Activated T-helper 1 cell treated with anti-CD3 and anti-CD28 coated beads, Interleukin-12 subunit alpha, Interleukin-12 subunit beta, Interleukin-2, Interleukin-4 antibody, amounts not matched to agents 30 ng/mL and 10 ng/mL and 1 ng/mL, durations not matched to agents 14 hours and 24 hours and 36 hours (primary cell): ENCODE measurements at places on chromosomes 16 and 17. TPM values are rescaled to one million over a fixed set of nuclear protein-coding genes. Genes with fewer than 3 reads are reported as not detected.

DNA sequence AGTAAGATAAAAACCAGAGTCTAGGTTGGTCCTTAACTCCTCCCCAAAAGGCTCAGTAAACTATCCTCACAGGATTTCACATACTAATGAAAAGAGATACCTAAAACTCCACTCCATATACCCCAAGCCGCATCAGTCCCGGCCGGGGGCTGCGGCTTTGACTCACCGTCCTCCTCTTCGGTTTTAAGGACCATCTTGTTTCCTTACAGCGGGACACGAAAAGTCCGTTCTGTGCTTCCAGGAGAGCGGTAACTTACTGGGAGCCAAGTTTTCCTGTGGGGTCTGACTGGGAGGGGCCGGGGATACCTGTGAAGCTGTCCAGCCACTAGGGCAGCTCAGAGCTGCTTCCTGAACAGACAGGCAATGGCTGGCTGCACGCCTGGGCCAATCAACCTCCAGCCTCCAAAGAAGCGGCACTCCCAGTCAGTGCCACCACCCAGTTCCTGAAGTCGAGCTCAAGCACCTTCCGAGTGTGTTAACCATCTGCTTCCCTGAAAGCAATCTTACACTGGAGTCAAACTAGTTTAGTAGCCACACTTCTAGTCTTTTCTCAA lies 45.5 kb downstream of the CYTH1 start:
- peak; percentile 62 for DNase-seq

GRCh38 chr16:71387045-71387871 lies 28.7 kb downstream of the CALB2 start:
- no peak for DNase-seq

- DNase-seq: no peak
These were observed 55.8 kb downstream of the MYH13 start for GRCh38 chr17:10316801-10317542.

DNA sequence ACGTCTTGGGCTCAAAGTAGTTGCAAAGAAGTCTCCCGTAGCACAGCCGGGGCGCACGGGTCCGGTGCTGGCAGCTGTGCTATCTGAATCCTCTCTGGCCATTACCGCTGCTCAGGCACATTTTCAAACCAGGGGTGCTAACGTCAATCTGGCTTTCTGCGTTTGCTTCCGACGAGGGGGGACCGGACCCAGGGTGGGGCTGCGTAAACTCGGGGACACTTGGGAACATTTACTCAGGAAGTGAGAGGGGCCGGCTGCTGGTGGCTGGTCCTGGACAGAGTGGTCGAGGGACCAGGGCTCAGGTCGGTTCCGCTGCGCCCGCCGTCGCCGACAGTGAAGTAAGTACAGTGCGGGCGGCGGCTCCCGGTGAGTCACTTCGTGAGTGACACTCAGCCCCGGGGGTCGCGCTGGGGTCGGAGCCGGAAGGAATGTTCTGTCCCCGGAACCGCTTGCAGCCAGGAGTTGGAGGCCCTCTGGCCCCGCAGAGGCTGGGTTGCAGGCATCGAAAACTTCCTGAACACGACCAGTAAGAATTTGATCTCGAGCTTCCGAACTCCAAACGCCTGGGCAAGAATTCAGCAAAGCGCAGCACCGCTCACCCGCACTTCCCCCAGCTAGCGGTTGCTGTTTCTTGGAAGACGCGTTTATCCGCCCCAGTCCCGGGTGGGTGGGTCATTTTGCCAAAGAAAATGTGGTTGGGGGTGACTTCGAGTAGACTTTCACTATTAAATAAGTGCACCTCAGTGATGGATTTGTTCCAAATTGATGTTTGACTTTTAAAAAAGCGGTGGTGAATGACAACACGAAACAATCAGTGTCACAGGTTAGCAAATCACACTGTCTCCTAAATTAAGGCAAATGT lies 1.4 kb upstream of the HS3ST3B1 start:
- peak; percentile 38 for DNase-seq

DNA sequence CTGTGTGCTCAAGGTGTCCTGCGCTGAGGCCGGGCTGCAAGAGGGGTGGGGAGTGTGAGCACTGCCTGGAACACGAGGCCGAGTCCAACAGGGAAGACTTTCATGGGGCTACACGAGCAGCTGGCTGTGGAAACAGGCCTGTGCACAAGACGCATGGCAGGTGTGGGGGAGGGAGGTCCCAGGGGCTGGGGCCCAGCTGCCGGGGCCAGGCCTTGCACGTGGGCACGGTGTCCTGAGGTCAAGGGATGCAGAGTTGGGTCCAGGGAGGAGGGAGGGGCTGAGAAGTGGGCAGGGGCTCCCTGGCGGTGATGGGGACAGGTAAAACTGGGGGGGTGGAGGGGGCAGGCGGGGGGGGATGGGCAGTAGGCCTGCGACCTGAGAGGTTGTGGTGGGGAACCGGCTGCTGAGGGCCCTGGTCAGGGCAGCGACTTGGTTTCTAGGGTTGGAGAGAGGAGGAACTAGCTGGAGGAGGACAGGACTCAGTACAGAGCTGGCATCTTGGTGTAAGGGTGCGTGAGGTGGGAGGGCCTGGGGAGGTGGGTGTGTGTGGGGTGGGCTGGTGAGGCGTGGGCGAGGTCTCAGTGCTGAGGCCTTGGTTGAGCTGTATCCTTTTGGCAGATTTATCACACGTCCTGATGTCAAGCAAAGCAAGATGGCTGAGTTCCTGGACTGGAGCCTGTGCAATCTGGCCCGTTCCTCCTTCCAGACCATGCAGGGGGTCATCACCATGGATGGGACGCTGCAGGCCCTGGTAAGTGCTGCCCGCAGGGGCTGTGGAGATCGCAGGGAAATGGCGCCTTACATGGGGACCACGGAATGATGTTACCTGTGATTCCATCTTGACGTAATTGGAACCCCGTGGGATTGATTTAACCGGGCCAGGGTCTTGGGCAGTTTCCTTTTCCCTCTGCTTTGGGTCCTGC lies 29.4 kb downstream of the TBCD start:
- DNase-seq: no peak

GRCh38 chr17:64992325-64992802 lies 64.2 kb downstream of the GNA13 start:
- no peak for DNase-seq

- peak; percentile 38 for DNase-seq
These were observed 68.7 kb downstream of the RAI1 start for GRCh38 chr17:17749921-17750320.

- DNase-seq: no peak
These were observed 22.8 kb downstream of the UBALD1 start for GRCh38 chr16:4591706-4592470.

GRCh38 chr16:11658896-11659708 lies 9.2 kb upstream of the SNN start:
- DNase-seq: no peak

DNA sequence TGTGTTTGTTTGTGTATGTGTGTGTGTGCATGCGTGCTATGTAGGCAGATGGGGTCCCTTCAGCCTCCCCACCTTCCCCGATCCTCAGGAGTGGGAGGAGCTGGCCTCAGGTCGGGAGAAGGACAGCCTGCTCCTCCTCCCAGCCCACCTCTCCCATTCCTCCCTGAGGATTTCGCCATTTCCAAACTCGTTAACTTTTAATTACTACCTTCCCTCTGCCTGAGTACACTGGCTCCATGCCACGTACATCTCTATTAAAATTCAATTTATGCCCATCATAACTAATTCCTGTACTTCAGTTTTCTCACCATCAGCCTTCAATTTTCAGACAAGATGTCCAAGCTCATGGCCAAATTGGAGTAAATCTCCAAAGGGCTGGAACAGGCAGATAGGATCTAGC lies 148.6 kb downstream of the SDK2 start:
- DNase-seq: no peak

Gene GP2
- total RNA-seq: not detected in 2 replicates

Gene EPN3
- not detected in 2 replicates for total RNA-seq

Gene TBC1D3I
- 0.36 and 1.7 TPM in 2 replicates for total RNA-seq

Gene CCL13
- total RNA-seq: not detected in 2 replicates
